NCI-H1417 (cell line): ENCODE measurements at places on chromosomes 4 and X.

DNA sequence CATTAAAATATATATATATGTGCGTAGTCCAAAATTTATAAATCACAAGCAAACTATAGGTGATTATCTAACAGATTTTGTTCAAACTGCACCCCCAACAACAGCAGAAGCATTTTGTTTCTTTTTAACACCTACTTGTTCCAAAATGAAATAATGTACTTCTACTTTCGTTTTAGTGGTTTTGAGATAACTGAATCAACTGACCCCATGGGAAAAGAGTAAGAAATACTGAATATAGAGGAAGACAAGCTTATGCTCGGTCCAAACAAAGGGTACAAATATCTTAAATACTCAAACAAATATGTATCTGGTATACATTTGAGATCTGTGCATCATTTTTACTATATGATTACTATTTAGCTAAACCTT lies 22.4 kb downstream of the MAP7D3 start:
- no peak for DNase-seq

GRCh38 chr4:47194036-47194737 lies 162.8 kb downstream of the GABRB1 start:
- no peak for DNase-seq

GRCh38 chrX:77167993-77168392 lies 279.2 kb upstream of the FGF16 start:
- DNase-seq: no peak

DNA sequence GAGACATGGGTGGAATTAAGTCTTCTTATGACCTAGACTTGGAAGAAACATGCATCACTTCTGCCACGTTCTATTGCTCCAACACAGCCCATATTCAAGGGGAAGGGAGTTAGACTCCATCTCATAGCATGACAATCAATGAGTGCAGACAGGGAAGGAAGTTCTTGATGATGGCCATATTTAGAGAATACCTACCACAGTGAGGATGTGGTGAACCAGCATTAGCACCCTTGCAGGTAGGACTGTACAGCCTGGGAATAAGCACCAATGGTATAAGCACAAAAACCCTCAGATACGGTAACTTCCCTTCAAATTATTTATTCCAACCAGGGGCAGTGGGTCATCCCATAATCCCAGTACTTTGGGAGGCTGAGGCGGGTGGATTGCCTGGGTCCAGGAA lies 29.8 kb downstream of the PAGE2 start:
- no peak for DNase-seq

- no peak for DNase-seq
Observed at GRCh38 chr4:184953971-184954370, 64.3 kb upstream of the HELT start.
